ENCODE measurements at places on chromosomes 4 and X. TPM values are rescaled to one million over a fixed set of nuclear protein-coding genes. Genes with fewer than 3 reads are reported as not detected.

The RXFP1 gene
- 0.58 TPM for total RNA-seq

The CSN1S1 gene
- not detected for total RNA-seq

The ZCCHC12 gene
- total RNA-seq, result 1.2 TPM

The EMCN gene
- 68.9 TPM for total RNA-seq

The MAGEA1 gene
- total RNA-seq, result not detected
